Stimulated activated CD4-positive, alpha-beta T cell treated with anti-CD3 and anti-CD28 coated beads, Interleukin-4, amount 100 ng/mL, for 1 hour (primary cell): ENCODE measurements at places on chromosomes 1 and 21.

GRCh38 chr1:93569489-93569888 is 112.1 kb downstream of the BCAR3 start:
- DNase-seq, result no peak

- DNase-seq, result no peak
Observed at GRCh38 chr1:84402060-84402459, 3.8 kb downstream of the DNASE2B start.

- DNase-seq, result no peak
Observed at GRCh38 chr1:162333991-162334390, 42.7 kb downstream of the SPATA46 start.

DNA sequence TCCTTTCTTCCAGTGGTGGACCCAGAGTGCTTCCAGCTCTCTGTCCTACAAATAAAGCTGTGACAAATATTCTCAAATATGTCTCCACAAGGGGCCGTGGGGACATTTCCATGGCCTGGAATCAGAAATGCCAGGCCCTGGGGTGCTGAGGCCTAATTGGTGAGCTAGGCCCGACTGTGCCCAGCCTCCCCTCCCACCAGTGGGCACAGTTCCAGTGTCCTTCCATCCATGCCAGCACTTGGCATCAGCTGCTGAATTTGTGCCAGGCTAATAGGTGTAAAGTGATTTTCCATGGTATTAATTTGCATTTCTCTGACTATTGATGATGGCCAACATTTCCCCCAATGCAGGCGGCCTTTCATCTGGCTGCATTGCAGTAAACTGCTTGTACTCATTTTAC is 48.5 kb upstream of the B3GALT5 start:
- no peak for DNase-seq

DNA sequence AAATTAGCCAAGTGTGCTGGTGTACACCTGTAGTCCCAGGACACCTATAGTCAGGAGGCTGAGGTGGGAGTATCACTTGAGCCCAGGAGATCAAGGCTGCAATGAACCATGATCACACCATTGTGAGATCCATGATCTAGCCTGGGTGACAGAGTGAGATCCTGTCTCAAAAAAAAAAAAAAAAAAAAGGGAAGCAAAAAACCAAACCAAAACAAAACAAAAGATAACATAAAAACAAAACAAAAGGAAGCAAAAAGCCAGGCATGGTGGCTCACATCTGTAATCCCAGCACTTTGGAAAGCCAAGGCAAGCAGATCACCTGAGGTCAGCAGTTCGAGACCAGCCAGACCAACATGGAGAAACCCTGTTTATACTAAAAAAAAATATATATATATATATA is 9.4 kb upstream of the AKR1A1 start:
- DNase-seq, result no peak

DNA sequence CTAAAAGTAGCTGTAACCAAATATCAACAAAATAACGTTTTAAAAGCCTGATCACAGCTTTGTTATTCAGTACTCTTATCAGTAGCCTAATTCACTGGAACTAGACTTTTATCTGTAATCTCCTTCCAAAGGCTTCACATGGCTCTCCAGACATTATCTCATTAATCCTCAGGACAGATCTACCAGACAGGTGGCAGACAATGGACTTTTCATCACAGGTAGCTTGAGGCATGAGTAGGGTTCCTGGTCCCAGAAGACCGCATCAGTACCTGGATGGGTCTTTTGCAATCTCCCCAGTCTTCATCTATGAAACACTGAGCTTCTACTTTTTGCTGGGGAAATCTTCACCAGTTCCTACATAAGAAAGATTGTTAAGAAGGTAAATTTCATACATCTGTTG is 132.2 kb upstream of the FOXD3 start:
- DNase-seq, result no peak

DNA sequence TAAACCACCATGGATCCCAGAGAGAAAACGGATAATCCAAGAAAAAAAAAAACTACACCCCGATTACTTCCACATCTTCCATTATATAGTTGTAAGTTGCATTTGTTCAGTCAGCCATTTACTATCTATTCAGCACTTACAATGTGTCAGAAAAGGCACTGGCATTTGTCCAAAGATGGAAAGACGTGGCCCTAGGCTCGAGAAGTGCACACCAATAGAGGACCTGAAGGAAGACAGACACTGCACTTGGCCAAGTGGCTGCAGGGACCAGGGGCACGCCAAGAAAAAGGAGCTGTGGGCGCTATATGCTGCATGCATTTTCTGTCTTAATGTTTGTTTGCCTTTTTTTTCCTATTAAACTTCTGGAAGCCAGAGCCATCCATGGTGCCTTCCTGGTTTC is 45.2 kb upstream of the LYST start:
- no peak for DNase-seq

DNA sequence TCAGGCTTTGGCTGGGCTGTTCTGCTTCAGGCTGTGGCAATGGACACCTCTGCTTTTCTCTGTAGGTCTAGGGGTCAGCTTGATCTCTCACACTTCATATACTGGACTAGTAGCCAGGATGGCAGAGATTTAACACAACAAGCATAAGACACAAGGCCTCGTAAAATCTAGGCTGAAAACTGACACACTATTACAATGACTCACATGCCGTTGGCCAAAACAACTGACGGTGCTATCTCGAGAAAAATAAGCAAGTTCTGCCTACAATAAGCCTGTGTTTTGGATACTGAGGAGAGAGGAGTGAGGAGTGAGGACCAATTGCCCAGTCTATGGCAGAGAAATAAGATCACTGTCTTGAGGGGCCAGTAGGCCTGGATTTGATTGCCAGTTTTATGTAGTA is 840.7 kb upstream of the ADAMTS5 start:
- DNase-seq, result no peak

DNA sequence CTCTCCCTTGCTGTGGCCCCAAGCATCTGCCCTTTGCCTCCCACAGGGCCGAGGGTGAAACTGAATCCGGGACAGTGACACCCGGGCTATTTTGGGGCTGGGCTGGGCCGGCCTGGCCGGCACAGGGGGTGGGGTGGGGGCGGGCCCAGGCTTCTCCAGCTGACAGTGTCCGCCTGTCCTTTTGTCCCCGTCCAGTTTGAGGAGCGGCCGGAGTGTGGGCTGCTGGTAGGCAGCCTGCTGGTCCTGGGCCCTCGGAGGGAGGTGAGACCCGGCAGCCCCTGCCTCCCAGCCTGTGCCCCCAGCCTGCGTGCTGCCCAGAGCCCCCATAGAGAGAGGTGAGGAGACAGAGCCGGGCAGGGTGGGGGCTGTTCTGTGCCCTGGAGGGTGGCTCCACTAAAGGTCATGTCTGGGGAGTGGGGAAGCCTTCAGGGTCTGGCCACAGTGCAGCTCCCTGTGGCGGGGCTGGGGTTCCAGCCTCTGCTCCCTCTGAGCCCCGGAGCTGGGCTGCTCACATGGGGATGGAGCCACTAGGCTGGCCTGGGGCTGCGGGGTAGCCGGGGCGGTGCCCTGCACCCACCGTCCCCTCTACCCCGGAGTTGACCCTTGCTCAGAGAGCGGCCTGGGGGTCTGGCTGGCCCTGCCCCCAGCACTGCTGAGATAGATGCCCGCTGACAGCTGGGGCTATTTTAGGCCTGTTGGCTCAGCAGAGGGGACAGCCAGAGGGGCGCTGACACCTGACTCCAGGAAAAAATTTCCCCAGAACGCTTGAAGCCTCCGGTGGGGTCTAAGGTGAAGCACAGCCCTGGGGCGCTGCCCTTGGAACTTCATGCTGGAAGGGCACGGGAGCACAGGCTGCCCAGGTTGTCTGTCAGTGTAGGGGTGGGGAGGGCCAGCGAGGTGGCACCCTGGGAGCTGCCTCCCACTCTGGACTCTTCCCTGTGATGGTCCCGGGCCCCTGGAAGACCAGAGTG is at the start of gene OBSCN:
Gene OBSCN (plus strand): TSS at position 194 of the 971 bp plus-strand sequence. CDS start 3,740 bp downstream, outside the sequence.
- no peak for DNase-seq

DNA sequence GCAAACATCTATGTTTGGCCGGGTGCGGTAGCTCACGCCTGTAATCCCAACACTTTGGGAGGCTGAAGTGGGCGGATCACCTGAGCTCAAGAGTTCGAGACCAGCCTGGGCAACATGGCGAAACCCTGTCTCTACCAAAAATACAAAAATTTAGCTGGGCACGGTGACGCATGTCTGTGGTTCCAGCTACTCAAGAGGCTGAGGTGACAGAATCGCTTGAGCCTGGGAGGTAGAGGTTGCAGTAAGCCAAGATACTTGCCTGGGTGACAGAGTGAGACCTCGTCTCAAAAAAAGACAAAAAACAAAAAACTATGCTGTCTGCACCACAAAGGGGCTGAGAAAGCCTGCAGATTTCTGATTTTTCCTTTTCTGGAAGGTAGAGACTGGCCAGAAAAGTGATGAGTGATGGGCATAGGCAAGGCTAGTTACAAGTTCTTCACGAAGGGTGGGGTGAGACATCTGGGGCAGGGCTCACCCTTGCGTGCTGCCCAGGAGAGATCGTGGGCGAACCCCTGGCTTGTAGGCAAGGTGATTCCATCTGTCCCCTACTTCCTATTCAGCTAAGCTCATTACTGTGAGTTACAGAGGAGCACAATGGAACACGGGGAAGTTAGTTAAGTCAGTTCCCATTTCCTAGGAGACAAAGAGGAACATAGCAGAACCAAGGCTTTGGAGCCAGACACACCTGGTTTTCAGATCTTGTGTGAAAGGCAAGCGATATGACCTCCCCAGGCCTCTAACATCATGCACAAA is 3.2 kb downstream of the SLC2A1 start:
- DNase-seq, result no peak

- no peak for DNase-seq
Observed at GRCh38 chr1:77057994-77058585, 161.1 kb downstream of the PIGK start.

DNA sequence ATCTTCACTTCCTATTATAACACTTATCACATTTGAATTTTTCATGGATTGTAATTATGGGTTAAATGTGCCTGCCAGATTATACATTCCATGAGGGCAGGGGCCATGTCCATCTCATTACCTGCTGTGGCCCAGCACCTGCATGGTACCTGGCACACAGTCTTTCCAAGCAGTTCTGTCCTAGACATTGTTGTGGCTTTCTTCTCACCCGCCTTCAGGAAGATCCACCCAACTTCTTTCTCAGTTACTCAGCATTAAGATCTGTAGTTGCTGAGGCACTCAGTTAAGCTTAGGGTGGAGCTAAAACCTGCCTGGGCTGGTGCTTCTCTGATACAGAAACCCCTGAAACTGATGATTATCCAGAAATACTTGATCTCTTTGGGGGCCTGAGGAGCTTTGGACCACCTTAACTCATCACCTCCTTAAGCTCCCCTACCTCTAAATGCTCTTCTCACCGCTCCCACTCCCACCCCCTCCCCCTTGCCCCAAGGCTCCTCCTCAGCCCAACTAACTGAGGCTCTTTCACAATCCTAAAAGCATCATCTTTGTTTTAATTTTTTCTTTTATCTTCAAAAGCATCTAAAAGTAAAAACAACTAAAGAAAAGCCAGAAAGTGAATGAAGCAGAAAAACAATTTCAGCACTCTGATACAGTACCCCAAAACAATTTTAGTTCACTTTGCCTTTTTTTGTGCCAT is 190.6 kb downstream of the FGGY start:
- DNase-seq, result no peak

GRCh38 chr1:183461350-183461749 is 10.9 kb upstream of the SMG7 start:
- DNase-seq, result no peak

DNA sequence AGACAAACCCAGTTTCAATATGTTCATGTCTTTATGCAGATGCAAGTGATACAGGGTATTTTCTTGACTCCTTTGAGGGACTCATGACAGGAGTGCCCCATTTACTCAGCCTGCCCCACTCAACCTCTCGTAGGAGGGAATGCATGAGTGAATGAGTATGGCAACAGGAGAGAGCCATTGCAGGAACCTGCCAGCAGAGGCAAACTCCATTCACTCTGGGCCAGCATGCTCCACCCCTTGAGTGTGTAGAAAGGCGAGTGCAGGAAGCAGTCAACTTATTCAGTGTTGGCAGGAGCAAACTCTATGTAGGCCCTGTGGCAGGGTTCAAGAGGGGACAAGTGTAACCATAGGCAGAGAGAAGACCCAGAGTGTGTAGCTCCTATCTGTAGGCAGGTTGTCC is 1526.3 kb downstream of the PLA2G4A start:
- DNase-seq, result no peak

DNA sequence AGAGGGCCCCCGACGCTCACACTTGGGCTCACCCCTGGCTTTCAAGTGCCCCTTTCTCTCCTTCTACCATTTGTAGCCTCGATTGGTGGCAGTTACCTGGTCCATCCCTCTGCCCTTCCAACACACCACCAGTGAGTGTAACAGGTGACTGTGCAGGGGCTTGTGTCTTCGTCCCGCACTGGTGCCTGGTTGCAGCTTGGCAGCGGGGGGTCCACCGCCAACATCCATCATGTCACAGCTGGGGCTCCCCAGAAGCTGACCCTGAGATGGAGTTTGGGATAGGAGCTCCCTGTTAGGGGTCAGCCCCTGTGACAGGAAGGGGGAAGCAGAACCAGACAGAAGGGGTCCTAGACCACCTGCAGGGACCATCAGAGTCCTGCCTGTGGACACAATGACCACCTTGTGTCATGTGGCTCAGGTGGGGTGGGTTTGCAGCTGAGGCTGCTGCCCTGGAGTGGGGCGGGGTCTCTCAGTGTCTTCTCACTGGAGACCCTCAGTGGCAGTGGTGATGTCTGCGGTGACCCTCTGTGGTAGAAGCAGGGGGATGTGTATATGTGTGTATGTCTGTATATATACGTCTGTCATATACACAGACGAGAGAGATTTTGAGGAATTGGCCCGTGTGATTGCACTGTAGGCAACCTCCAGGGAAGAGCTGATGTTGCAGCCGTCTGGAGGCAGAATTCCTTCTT is 3.6 kb upstream of the CALML6 start:
- DNase-seq, result no peak

- DNase-seq, result no peak
Observed at GRCh38 chr1:47998396-47998990, 1.3 kb upstream of the TRABD2B start.

- DNase-seq, result no peak
Observed at GRCh38 chr1:174448974-174449373, 1.2 kb downstream of the GPR52 start.

DNA sequence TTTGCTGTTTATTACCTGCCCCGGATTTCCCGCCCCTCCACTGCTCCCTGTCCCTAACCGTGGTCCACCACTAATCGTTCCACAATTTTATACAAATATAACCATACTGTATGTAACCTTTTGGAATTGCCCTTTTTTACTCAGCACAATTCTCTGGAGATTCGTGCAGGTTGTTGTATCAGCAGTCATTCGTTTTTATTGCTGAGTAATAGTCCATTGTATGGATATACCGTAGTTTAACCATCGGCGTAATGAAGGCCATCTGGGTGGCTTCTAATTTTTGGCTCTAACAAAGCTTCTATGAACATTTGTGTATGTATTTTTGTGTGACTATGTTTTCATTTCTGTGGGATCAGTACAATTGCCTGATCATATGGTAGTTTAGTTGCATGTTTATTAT is 50.0 kb downstream of the UCK2 start:
- DNase-seq, result no peak

DNA sequence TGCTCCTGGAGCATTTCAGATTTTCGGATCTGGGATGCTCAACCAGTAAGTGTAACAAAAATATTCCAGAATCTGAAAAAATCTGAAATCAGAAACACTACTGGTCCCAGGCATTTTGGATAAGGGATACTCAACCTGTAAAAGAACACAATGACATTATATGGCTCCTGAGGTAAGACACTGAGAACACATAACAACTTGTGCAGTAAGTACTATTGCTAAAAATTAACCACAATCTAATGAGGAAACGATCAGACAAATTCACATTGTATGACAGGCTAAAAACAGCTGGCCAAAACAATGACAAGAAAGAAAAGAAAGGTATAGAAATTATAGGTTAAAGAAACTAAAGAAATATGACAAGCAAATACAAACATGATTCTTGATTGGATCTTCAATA is 54.9 kb downstream of the LTN1 start:
- no peak for DNase-seq
